ENCODE measurements at places on chromosomes 4 and X.

DNA sequence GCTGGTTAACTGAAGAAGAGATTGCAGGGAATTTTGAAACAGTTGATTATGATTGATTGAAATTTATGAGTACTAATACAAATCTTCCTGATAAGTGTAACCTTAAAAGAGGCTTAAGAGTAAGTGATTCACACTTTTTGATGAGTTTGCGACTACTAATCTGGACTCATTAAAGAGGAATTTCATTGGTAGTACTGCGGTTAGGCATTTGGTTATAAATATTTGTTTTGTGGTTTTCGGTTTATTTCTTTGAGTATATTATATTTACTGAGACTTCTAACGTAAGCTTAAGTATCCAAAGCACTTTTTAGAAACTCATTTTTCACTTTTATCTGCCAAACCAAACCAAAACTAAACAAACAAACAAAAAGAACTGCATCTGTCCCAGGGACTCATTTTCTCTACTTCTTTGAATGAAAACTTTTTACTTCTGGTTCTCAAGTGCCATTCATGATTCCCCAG lies 20.7 kb downstream of the SLIT2 start:
- DNase-seq = no peak

DNA sequence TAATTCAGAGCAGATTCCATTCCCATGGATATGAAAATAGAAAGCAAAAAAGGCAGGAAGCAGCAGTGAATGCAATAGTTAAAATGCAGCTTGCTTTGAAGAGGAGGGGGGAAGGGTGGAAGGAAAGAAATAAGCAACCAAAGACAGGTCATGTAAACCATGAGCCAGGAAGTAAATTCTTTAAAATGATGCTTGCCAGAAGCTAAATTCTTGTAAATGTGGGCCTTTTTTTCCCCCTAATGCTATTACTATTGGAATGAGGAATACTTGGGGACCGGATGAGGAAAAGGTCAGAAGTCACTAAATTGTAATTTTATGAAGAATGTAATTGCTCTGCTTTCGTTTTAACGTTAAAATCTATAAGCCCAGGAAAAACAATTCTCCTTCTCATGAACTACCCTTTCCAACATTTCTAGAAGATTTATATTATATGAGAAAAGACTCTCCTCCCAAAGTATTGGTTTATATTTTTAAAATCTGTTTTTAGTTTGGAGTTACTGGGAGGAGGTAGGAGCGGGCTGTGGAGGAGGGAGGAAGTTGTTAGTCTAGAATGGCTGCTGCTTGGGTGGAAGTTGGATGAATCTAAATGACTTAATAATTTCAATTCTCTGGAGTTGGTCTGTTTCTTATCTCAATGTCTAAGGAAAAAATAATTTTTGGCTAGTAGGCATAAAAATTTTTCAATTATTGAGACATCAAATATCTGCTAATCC lies 77.6 kb upstream of the PCDH18 start:
- no peak for DNase-seq

GRCh38 chr4:35700663-35701062 lies 543.7 kb downstream of the ARAP2 start:
- DNase-seq = no peak

- no peak for DNase-seq
Observed at GRCh38 chr4:180436361-180436760, 1806.8 kb upstream of the TENM3 start.

- DNase-seq = no peak
Observed at GRCh38 chr4:115229873-115230272, 116.5 kb upstream of the NDST4 start.

DNA sequence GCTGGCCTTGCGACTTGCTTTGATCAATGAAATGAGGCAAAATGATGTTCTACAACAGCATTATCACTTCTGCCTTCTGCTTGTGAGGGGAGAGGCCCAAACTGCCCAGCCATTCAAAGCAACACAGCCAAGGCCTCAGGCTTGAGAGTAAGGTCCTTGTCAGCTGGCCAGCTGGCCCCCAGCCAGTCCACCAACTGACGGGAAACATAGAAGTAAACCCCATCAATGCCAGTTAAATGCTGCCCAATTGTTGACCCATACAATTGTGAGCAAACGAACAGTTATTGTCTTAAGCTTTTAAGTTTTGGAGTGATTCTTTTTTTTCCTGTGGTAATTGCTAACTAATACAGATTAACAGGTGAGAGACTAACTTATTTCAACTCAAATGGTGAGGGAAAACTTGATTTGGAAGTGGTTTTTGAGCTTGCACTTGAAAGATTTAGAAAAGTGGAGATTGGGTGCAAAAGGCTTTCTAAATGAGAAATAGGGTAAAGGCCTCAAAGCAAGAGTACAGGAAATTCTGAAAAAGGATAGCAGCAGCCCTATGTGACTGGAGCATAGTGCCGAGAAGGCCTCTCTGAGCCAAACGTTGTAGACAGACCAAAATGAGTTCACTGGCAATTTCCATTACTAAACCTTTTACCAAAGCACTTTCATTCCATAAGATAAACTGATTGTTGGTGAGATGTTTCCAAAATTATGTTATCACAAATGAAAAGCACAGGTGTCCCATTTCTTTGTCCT lies 66.9 kb downstream of the ARHGEF38 start:
- DNase-seq = no peak

DNA sequence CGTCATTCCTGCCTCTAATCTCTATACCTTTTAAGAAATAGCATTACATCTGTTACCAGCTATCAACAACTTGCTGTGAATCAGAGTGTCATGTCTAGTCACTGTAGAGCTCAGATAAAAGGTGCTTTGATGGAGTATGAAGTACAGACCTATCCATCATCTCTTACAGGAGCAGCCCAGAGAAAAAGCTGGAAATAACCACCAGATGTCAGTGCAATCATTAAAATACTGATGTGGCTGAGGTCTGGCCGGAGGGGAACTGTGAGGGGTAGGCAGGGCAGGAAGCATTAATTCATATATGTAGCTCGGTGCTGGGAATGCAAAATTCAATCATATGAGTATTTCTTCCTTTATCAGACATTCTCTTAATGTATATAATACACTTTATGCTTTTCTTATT lies 100.6 kb downstream of the AKAP4 start:
- DNase-seq = no peak

- peak; percentile 17 for DNase-seq
Observed at GRCh38 chrX:120797188-120797851, 78.3 kb downstream of the CT47B1 start.

DNA sequence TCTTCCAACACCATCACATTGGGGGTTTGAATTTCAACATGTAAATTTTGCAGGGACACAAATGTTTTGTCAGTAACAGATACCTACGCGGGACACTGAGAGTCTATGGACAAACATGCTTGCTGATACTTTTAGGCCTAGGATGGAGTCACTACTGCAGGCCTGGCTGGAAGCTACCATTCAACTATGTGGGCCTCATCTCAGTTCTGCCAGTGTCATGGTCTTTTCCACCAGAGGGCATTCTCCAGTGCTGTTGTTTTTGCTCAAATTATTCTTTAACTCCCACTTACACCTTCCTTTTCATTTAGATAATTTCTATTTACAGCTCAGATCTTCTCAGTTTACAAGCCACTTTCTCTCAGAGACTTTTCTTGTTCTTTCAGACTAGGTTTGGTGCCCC lies 7.0 kb upstream of the ANK2 start:
- no peak for DNase-seq

- no peak for DNase-seq
Observed at GRCh38 chr4:178356725-178357124, 914.5 kb upstream of the AGA start.

GRCh38 chr4:56215141-56215783 lies 172.0 kb downstream of the AASDH start:
- DNase-seq = no peak

GRCh38 chr4:18957716-18958115 lies 936.2 kb upstream of the LCORL start:
- no peak for DNase-seq

- no peak for DNase-seq
Observed at GRCh38 chr4:148196164-148196563, 246.1 kb downstream of the NR3C2 start.
